Suppressor macrophage treated with lipopolysaccharide for 4 hours (primary cell): ENCODE measurements at places on chromosomes 4 and X.

- peak; percentile 6 for DNase-seq
These were observed 23.2 kb upstream of the MXD4 start for GRCh38 chr4:2284934-2285612.

DNA sequence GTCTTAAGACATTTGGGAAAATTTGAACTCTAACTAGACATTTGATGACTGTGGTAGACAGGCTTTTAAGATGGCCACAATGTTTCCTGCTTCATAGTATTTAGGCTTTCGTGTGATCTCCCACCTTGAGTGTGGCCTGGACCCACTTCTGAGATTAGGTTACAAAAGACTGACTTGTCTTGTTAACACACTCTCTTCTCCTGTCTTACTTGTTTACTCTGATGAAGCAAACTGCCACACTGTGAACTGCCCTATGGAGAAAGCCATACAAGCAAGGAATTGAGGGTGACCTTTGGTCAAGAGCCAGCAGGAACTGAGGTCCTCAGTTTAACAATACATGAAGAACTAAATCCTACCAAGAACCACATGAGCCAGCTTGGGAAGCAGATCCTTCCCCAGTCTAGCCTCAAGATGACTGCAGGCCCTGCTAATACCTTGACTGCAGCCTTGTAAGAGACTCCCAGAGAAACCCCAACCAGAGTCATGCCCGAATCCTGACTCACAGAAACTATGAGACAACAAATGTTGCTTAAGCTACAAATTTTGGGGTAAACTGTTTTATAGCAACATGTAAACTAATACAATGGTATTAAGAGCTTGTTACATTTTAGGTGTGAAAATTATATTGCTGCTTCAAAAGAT lies 20.3 kb downstream of the UBA6 start:
- DNase-seq, result peak; percentile 34

GRCh38 chr4:40702800-40703151 lies 47.0 kb upstream of the NSUN7 start:
- DNase-seq, result no peak

- no peak for DNase-seq
These were observed 59.3 kb downstream of the GPC3 start for GRCh38 chrX:133926099-133926498.

DNA sequence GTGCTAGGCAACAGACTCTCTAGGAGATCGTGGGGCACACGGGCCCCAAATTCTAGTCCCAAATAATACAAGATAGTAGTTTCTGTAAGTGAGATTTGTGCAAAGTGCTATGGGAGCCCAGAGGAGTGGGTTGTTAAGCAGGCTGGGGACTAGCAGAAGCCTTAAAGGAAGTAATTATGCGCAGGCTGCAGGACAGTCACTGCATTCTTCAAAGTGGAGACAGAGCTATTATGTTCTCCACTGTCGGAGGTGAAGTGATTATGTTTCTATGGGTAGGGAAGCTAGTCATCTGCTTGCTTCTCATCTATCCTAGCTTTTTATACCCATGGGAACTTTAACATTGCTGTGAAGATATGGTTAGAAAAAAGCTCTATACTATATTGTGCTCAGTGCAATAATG lies 154.2 kb downstream of the CPE start:
- DNase-seq, result no peak
